ENCODE measurements at places on chromosomes 6 and 20.
A peak's percentile ranks its signal among the peaks of the same experiment; 100 is the strongest.

DNA sequence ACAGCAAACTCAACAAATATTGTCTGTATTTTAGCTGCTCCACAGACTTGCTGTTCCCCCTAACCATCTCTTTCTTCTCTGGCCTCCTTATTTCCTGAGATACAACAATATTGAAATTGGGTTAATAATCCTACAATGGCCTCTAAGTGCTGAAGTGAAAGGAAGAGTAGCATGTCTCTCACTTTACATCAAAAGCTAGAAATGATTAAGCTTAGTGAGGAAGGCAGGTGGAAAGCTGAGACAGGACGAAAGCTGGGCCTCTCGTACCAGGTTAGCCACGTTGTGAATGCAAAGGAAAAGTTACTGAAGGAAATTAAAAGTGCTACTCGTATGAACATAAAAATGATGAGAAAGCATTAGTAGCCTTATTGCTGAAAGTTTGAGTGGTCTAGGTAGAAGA, 63.8 kb downstream of the ELOVL5 start:
- no peak for DNase-seq

- DNase-seq = no peak
Observed at GRCh38 chr20:58245931-58246330, 17.5 kb upstream of the ANKRD60 start.

DNA sequence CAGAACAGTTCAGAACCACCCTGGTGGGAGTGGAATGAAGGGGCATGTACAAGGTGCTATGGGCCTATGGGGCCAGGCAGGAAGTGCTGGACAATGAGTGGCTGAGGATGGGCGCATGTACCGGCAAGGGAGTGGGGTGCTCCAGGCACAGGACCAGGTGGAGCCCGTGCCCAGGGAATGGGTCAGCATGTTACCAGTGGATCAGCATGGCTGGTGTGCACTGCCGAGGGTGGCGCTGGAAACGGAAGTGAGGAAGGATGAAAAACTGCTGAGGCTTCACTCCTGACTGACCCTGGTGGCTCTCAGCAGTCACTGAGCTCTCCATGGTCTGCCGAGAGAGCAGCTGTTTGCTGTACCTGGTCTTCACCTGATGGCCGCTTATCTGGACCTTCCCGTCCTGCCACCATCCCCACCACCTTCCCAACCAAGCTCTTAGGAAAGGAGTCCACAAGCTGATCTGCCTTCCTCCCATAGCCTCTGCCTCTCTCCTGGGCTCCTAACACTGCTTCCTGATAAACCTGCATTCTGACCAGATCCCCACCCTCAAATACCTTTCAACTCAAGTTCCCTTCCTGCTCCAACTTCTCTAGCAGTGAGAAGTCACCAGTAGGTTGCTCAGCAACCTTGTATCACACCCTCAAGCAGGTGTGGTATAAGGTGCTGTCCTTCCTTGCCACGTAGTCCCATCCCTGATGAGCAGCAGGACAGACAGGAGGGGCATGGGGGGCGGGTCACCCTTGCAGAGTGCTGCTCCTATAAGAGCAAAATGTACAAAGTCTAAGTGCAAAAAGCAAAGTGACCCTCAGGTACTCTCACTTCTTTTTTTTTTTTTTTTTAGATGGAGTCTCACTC, 7.1 kb downstream of the UQCC2 start:
- no peak for DNase-seq

DNA sequence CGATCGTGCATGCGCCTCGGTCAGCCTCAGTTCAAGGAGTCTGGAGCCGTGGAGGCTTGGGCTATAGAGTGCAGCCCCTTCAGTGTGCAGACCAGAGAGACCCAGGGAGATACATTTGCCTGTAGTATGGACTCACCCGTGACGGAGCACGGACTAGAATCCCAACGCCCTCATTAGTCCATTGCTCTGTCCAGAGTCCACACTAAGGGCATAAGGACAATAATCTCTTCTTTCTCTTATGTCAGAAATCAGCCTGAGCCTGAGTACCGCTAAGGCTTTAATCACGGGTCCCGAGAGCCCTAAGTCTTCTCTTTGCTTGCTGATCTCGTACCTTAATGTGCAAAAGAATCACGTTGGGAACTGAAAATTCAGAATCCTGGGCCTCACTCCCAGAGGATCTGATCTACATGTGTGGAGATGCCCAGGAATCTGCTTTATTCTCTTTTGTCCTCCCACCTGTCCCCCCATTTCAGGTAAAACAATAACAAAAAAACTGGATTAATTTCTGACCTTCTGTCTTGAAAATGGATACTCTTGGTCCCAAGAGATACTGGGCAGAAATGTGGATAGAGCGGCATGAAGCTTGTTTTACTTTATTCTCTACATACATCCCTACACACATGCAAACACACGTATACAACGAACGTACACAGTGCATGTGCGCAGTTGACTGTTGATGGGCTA, 671 bp downstream of the BPHL start:
- DNase-seq = no peak

- DNase-seq = no peak
Observed at GRCh38 chr20:10676518-10676917, 2.7 kb upstream of the JAG1 start.

GRCh38 chr6:16442031-16442430, 203.6 kb downstream of the GMPR start:
- DNase-seq = no peak

DNA sequence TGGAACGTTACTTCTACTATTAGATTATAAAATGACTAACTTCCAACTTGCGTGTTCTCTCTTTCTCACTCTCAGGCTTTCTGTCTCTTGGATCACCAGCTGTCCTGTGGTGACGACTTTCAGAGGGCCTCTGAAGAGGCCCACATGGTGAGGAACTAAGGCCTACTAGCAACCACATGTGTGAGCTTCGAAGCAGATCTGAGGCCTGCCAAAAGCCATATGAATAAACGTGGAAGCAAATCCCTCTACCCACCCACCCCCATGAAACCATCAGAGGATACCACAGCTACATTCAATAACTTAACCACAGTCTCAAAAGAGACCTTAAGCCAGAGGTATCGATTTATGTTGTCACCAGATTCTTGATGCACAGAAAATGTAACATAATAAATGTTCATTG, 13.5 kb upstream of the BMP5 start:
- DNase-seq = no peak

DNA sequence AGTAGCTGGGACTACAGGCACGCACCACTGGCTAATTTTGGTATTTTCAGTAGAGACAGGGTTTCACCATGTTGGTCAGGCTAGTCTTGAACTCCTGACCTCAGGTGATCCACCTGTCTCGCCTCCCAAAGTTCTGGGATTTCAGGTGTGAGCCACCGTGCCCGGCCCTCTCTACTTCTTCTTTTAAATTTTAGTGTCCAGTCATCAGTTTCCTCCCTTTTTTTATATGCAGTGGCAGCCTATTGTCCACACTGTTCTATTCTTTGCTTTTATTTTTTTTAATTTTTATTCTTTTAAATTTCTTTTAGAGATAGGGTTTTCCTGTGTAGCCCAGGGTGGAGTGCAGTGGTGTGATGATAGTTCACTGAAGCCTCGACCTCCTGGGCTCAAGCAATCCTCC, 12.3 kb downstream of the EFCAB8 start:
- no peak for DNase-seq

- no peak for DNase-seq
Observed at GRCh38 chr6:102474041-102474807, 1080.7 kb downstream of the GRIK2 start.

DNA sequence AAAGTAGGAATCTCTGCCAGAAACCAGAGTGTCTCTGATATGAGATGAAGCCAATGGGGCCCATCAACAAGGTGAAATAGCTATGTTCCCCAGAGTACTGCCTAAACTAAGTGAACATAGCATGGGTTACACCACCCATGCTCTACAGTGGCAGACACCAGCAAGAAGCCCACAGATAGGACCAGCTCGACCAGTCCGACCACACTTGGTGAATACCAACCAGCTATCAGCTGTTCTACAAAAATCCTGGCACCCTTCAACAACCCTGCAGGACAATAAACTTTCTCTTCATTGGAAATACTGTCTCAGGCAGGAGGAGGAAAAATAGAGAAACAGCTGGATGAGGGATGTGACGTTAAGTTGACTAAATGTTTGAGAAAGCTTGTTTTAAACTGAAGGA, 311.4 kb downstream of the EPM2A start:
- no peak for DNase-seq

DNA sequence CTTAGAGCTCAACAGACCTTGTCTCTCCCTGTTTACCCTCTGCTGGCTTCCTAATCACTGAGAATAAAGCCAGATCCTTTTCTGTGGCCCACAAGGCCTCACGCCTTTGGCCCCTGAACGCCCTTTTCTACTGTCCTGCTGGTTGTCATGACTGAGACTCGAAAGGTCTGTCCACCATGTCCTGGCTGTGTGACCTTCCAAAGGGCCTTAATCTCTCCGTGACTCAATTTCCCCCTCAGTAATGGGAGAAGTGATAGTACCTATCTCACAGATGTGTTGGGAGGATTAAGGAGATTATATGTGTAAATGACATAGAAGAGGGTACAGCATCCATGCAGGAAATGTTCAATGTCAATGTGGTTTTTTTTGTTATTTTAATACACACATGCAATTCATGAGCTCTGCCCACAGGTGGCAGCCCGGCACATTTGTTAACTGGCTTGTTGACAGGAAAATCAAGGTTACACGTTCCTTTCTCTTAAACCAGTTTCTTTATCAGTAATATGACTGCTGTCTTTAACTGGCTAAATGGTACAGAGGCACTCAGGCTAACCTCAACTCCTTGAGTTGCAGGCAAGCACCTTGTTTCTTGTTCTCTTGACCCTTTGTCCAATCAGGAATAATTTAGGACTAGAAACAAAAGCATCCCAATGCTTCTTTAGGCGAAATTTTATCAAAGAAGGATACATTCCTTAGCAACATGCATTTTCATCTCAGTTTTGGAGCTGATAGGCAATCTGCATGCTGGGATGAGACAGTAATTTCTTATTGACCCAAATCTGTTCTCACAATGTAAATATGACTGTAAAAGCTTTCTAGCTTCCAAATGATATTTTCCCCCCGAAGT, 16.6 kb downstream of the SLC22A1 start:
- DNase-seq = peak; percentile 21

DNA sequence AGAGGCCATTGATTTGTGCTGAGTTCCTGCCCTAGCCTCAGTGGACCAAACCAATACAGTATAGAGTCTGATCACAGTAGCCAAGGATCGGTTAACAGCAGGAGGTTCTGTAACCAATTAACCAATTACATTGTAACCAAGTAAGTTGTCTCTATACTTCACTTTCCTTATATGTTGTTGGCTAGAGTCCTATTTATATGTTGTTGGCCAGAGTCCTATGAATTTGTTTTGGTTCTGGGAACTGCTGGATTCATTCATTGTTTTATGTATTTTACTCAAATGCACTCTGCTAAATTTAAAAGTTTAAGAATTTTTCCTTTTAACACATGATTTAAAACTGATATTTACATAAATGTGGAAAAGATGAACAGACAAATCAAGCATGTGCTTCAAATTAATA, 597.4 kb upstream of the HS3ST5 start:
- no peak for DNase-seq

DNA sequence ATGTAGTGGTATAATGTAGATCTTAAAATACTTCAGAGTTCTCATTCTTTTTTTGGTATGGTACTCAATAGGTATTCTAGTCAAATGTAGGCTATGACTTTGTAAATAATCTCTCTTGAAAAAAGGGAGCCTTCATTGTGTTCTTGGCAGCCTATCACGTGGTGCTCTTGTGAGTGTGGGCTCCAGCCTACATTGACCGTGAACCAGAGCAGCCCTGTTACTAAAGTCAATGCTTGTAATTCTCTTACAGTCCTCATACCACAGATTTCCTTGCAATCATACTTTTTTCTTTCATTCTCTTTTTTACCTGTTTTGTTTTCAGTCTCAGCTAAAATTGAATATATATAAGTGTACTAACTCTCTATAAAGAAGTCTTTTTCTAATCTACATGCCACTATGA, 31.1 kb downstream of the ARID1B start:
- no peak for DNase-seq

DNA sequence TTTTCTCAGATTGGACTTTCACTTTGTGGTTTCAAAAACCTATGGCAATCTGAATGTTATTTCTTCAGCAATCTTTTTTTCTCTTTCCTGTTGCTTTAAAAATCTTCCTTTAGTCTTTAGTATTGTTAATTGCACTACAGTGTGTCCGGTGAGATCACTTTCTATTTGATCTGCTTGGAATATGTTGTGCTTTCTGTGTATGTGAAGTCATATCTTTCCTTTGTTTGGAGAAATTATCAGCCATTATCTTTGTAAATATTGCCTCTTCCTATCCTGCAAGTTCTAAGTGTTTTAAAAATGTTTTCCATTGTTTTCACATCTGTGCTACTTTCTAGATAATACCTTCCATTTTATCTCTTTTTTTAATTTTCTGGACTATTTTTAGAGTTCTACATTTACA, 171.4 kb upstream of the PRSS16 start:
- no peak for DNase-seq

- DNase-seq = no peak
Observed at GRCh38 chr6:128352366-128352765, 168.0 kb downstream of the PTPRK start.

All from activated T-helper 9 cell treated with anti-CD3 and anti-CD28 coated beads, Interleukin-2, amount 50 U/mL, for 16 hours (primary cell).